ENCODE measurements at places on chromosomes 6 and 20.

DNA sequence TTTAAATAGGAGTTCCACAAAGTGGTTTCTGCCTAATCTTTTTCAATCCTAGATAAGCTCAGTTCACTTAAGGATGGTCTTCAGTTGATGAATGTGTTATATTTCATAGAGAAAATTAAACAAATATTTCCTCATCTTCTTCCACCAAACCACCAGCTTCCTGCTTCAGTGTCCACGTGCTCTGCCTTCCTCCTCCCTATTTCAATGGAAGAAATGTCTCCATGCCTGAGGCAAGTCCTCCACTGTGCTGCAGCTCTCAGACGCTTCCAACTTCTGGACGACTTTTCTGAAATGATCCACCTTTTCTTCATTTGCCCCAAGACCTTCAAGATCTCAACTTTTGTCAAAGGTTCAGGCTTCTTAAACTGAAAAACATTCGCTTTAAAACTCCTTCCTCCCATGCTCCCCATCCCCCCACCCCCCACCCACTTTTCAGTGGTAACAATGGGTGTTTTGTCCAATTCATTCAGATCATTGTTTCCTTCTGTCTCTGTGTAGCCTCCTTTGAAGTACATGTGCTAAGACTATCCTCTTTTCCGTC, 25.3 kb upstream of the FABP7 start:
- peak; percentile 19 for DNase-seq

DNA sequence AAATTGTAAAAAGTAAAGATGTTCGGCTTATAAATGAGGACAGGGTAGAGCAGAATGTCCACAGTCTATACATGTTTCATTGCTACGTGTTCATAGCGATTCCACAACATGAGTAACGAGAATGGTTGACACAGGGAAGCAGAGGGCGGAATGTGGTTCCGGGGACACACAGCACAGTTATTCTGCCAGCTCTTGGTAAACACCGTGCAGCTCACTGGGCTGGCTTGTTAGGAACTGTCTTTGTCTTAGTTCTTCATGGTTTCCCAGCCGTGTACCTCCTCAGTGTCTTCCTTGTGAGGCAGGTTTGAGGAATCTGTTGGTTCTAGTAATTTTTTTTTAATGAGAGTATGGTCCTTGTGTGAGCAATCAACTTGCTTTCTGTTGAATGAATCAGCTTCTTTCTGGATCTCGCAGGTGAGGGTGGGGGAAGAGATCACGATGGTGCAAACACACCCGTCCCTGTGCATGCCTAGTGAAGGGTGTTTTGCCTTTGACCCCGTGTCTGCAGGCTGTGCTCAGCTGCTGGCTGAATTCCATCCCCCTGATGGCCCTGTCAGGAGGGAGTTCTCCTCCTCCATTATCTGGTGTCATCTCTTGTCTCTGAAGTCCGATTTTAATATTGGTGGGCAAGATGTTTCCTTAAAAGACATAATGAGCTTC, 168.2 kb downstream of the SMOC2 start:
- DNase-seq, result no peak

- no peak for DNase-seq
Observed at GRCh38 chr6:1510239-1510638, 99.5 kb upstream of the FOXC1 start.

DNA sequence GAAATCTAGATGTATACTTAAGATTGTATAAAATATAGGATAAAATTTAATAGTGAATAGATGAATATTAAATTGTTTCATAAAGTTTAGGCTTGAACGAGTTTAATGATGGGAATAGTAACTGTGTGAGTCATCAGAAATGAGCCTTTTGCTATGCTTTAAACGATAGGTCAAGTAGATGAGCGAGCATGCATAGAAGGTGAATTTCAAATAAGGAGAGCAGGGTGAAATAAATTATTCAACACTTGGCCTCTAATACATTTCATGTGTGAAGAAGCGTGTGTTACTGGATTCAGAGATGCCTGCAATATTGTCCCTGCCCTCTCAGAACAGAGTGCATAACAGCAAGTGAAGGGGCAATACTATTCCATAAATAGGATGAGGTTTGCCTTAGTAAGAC, 74.4 kb upstream of the EYA4 start:
- DNase-seq, result no peak

GRCh38 chr20:63941282-63942081, 14.7 kb downstream of the UCKL1 start:
- DNase-seq, result no peak

GRCh38 chr20:58567437-58567836, 52.2 kb upstream of the APCDD1L start:
- no peak for DNase-seq

DNA sequence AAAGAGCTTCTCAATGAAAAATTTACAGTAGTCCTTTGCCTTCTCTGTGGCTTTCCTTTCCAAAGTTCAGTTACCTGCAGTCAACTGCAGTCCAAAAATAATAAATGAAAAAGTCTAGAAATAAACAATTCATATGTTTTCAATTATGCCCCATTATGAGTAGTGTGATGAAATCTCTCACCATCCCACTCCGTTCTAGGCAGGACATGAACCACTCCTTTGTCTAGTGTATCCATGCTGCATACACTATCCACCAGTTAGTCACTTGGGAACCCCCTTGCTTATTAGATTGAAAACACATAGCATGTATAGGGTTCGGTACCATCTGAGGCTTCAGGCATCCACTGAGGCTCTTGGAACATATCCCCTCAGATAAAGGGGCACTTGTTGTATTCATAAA, 80.6 kb upstream of the EYA4 start:
- no peak for DNase-seq

DNA sequence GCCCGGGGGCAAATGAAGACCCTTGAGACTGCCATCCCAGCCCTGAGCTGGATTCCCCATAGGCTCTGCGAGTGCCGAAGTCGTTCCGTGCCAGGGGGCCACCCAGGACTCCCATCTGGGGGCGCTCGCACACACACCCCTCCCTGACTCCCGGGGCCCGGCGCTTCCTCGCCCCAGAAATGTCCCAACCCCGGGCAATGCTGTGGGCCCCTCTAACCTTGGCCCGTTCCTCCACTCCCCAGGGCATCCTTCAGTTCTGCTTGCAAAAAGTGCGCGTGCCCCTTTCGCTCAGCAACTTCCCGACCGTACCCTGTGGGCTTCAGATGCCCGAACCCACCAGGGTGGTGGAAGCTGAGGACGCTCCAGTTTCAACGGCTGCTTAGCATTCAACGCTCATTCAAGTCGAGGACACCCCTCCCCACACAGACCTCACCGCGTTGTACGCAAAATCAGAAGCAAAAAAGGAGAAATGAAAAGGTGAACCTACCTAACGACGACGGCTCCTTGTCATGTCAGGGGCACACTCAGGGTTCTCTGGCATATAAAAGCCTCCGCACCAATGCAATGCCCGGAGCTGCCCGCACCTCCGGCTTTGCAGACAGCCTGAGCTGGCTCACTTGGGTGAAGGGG, 25.3 kb downstream of the RIPOR2 start:
- DNase-seq, result no peak

- DNase-seq, result no peak
Observed at GRCh38 chr6:139825935-139826374, 451.5 kb upstream of the CITED2 start.

GRCh38 chr6:63643862-63644261, 8.3 kb downstream of the PHF3 start:
- no peak for DNase-seq

DNA sequence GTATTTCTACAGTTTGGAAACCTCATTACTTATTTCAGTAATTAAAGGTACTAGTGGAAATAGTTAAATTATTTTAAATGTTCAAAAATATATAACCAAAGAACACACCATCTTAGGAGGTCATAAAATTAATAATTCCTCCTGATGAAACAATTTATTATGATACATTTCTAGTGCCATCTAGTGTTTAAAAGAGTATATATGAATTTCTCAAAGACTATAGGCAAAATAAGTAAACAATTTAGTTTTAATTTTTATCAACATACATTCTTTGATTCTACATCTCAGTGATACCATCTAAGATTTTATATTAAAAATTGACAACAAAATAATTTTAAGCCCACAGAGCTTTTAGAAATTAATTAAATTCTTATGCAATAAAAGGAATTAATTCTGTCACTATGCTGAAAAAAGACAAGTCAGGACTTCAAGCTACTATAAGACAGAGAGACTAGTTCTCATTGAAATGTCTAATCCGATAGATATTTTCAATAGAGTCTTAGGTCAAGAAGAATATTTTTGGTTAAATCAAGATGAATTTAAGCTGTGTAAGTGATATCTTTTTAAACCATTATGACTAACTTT, 107.8 kb upstream of the RNF217 start:
- no peak for DNase-seq

DNA sequence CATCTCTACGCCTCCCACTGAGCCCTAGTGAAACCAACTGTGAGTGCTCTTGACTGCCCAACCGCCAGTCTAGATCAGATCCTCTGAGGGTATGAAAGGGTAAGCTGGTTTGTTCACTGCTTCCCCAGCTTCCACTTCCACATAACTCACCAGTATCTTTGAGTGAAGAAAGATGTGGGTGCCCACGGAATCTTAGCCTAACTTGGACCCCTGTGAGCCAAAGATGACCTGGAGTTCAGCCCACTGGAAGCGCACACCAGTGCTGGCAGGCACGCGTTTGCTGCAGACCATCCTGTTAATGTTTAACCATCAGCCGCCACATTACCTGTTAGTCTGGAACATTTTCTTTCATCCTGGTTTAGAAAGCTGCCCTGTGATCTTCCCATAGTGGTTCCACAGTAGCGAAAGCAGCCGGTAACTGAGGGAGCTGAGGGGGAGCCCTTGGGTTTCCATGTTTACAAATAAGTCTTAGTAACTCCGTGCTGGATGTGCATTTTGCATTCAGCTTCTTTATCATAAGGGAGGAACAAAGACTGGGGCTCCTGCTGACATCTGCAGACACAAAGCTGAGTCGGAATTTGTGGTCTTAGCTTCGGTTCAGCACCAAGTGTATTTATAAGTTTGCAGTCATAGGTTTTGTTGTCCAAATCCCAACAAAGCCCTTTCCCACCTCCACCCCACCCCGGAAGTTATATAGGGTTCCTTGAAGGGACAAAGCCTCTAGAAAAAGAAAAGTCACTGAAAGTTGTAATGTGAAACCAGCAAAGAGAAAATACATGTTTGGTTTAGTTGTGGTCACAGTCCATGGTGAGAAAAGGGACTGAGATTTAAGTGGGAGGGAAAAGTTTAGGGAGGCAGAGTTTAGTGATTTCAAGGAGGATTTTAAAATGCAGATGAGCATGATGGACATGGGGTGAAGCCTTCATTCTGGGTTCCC, 71.0 kb downstream of the SSR1 start:
- no peak for DNase-seq

- no peak for DNase-seq
Observed at GRCh38 chr6:14912226-14912625, 333.6 kb upstream of the JARID2 start.

GRCh38 chr6:52590152-52590891, 13.5 kb upstream of the TRAM2 start:
- no peak for DNase-seq

All from NCI-H187 treated with DMSO at 0.1 percent for 48 hours (cell line).